ENCODE measurements at places on chromosomes 1 and 21. TPM values are rescaled to one million over a fixed set of nuclear protein-coding genes. Genes with fewer than 3 reads are reported as not detected.
A peak's percentile ranks its signal among the peaks of the same experiment; 100 is the strongest.

GRCh38 chr1:164575356-164575886 lies 16.4 kb downstream of the PBX1 start:
- no peak overlapping the region for H3K4me3 ChIP-seq
- H3K36me3 ChIP-seq: no peaks in the 10 kb centered on the region
- H3K27ac ChIP-seq: no peak overlapping the region
- no peak for DNase-seq
- H3K4me1 ChIP-seq: no peaks in the 10 kb centered on the region
- no peaks in the 10 kb centered on the region for H3K27me3 ChIP-seq

DNA sequence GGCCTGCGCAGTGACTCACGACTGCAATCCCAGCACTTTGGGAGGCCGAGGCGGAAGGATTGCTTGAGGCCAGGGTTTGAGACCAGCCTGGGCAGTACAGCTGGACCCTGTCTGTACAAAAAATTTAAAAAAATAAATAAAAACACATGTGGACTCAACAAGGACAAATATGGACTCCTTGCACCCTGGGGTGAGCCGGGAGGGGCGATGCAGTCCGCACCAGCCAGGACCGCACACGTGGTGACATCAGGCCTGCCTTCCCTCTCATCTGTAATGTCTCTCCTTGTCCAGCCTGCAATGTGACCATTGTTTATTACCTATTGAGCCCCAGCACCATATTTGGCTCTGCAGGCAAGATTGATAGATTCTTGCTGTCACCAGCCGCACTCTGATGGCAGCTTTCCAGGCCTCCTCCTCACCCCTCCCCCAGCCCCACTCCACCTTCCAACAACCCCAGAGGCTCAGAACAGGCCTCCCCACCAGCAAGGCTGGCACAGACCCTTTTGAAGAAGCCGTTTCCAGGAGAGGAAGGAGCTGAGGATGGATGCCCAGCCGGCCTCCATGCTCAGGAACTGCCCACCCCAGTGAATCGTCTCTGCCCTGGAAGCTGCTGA lies 55.2 kb downstream of the IRF2BP2 start:
- no peaks in the 10 kb centered on the region for H3K36me3 ChIP-seq
- no peak for DNase-seq

The C4BPB gene
- total RNA-seq: 222 TPM

DNA sequence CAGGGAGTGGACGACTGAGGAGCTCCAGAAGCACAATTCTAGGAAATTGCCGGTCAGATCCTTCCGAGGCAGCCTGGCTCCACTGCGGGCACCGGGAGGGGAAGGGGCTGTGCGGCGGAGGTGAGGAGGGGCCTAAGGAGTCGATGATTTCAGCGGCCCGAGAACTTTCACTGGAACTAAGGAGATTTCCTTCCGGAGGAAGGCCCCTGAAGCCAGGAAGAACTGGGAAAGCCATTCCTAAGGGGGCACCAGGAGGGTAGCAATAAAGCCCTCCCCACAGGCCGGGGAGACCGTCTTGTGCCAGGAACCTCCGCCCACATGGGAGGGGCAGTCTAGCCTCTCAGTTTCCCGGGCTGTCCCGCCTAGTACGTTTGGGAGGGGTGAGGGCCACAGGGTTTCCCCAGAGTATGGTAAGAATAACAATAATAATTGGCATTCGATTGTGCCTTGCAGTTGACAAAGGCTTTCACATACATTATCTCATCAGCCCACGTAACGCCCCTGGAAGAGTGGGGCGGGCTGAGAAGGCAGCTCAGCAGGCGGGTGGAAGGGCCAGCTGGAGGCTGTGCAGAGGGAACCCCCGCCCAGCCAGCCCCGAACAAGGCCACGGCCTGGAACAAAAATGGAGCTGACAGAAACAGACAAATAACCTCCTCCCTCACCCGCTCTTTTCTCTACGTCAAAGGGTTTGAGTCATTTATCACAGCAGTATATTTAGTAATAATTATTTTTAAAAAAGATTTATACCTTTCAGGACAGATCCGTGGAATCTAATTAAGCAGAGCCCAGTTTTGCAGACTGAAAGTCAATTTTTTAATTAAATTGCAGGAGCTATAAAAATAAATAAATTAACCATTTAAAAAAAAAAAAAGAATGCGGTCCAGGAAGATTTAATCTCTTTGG lies 19.8 kb downstream of the NPR1 start:
- DNase-seq: peak; percentile 44
- no peak overlapping the region for H3K4me3 ChIP-seq
- peak overlapping the region; percentile 43 for H3K27ac ChIP-seq
- H3K36me3 ChIP-seq: no peaks in the 10 kb centered on the region

The SETDB1 gene
- total RNA-seq: 10.4 TPM

The FCGR1A gene
- total RNA-seq: 4.4 TPM
